Astrocyte of the hippocampus (primary cell): ENCODE measurements at places on chromosomes 13 and 19.

DNA sequence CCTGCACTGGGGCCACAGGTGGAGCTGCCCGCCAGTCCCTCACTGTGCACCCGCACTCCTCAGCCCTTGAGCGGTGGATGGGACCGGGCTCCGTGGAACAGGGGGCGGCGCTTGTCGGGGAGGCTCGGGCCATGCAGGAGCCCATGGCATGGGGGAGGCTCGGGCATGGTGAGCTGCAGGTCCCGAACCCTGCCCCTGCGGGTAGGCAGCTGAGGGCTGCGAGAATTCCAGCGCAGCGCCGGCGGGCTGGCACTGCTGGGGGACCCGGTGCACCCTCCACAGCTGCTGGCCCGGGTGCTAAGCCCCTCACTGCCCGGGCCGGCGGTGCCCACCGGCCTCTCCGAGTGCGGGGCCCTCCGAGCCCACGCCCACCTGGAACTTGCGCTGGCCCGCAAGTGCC lies 877.5 kb upstream of the PCDH9 start:
- DNase-seq, result no peak

DNA sequence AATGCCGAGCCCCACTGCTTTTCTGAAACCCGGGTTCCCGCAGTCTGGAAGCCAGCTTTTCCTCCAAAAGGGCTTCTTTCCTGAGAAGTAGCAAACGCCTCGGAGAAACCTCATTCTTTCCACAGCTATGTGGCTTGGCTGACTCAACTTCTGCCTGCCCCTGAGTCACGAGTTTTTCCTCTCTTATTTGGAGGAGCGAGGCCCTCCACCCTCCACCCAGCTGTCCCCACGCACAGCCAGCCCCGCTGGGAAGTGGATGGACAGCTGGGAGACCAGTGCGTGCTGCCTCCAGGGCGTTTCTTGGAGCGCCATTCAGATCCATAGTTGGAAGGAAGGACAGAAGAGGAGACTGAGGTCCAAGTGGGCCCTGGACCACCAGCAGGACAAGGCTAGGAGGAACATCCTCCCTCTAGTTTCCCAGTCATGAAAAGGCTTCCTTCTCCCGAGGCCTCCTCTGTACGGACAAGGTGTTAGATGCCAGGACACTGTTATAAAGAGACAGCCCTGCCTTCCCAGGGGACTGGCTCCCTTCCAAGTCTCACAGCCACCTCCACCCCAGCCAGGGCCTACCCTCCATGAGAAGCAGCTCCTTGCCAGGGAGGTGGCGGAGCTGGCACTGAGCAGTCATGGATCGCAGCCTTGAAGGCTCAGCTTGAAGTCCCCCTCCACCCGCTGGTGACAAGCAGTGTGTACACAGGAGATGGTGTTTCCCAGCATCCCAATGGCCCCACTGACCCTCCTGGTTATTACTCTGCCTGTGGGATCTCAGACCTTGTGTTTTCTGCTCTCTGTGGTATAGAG lies 2.5 kb upstream of the PLEKHF1 start:
- peak; percentile 93 for DNase-seq

GRCh38 chr19:54297759-54298305 lies 15.1 kb downstream of the LILRA5 start:
- no peak for DNase-seq

- no peak for DNase-seq
These were observed 57.6 kb upstream of the MEDAG start for GRCh38 chr13:30848332-30849027.

DNA sequence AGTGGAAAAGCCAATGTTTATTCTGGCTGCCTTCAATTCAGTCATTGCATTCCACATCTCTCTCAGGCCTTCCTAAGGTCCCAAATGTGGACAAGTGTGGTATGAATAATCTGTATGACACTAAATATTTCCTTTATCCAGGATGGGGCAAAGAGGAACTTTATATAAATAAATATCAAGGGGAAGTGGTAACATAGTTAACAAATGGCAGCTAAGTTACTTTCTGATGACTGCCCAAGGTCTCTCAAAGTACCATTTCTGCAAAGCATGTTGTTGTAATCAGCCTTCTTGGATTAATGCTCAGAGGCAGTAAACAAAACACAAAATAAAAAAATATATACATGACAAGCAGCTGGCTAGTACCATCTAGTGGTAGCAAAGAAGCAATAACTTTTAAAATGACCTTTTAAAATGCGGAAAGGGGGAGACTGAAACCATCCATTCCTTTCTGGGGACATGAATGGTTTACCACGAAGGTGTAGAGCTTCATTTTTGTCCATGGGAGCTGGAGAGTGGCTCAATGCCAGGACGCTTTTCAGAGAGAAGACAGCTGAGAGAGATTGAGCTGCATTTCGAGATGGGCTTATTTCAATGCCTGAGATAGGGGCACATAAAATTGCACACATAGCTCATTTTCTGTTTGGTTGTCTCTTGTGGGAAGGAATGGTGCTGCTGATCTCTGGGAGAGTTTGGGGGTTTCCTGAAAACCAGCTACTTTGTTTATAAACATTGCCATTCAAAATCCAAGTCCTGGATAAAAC lies 259.2 kb downstream of the RFC3 start:
- peak; percentile 57 for DNase-seq
